Cardiac septum (tissue), 1 donor: ENCODE measurements at places on chromosomes 2 and 18. TPM values are rescaled to one million over a fixed set of nuclear protein-coding genes. Genes with fewer than 3 reads are reported as not detected.
A peak's percentile ranks its signal among the peaks of the same experiment; 100 is the strongest.

Gene GPR17
- 0.19 TPM for total RNA-seq

Gene FLACC1
- 12.0 TPM for total RNA-seq

Gene IL18R1
- 1.3 TPM for total RNA-seq

Gene RPL37A
- 1,531 TPM for total RNA-seq

Gene DUSP19
- total RNA-seq: 8.6 TPM

Gene ANKRD36B
- total RNA-seq: 5.0 TPM

DNA sequence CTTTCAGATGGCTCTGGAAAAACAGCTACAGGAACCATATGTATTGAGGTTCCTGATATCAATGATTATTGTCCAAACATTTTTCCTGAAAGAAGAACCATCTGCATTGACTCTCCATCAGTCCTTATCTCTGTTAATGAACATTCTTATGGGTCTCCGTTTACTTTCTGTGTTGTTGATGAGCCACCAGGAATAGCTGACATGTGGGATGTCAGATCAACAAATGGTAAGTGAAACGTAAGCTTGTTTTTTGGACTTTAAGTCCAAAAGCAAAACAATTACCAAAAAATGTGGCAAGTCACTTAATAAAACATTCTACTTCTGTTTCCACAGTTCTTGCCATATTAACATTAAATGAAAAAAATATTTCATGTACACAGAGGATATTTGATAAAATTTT lies 26.8 kb downstream of the DSG4 start:
- DNase-seq: no peak

GRCh38 chr18:47944972-47945852 lies 14.8 kb upstream of the SMAD2 start:
- no peak for DNase-seq

- DNase-seq: no peak
These were observed 41.8 kb downstream of the PMS1 start for GRCh38 chr2:189826039-189826438.

DNA sequence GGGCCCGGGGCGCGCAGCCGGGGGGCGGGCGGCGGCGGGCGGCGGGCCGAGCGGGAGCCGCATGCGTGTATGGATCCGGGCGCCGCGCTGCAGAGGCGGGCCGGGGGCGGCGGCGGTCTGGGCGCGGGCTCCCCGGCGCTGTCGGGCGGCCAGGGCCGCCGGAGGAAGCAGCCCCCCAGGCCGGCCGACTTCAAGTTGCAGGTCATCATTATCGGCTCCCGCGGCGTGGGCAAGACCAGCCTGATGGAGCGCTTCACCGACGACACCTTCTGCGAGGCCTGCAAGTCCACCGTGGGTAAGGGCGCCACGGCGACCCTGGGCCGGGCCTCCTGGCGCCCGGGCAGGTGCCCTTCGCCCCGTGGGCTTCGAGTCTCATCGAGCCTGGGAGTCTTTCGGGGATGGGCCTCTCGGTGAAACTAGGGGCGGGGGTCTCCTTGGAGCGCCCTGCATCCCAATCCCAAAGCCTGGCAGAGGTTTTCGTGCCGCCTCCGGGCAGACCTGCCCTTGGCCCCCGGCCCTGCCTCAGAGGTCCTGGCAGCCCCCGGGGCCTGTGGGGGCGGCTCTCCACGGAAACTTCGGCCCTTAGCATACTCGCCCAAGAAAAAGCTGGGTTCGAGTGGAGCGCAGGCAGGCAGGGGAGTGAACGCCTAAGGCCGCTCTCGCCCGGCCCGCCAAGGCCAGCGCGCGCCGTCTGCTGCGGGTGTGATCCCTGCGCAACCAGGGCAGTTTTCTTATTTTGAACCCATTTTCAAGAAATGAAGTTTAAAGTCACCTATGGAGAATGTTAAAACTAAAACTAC lies 622 bp downstream of the RAB12 start:
- no peak for DNase-seq

DNA sequence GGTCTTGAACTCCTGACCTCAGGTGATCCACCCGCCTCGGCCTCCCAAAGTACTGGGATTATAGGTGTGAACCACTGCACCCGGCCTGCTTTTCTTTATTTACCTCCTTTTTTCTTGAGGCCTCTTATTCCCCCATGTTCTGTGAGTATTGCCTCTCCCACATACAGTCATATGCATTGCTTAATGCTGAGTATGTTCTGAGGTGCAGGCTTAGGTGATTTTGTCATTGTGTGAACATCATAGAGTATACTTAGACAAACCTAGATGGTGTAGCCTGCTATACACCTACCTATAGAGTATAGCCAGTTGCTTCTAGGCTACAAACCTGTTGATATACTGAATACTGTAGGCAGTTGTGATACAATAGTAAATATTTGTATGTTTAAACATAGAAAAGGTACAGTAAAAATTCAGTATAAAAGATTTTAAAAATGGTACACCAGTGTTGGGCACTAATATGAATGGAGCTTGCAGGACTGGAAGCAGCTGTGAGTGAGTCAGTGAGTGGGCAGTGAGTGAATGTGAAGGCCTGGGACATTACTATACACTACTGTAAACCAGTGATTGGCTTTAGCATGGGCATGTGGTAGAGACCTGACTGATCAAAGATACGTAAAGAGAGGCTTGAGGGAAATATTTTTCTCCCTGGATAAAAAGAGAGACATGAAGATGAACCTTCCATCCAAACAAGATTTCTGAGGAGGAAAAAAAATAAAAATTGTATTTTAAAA lies 17.6 kb downstream of the SLC39A10 start:
- DNase-seq: no peak

DNA sequence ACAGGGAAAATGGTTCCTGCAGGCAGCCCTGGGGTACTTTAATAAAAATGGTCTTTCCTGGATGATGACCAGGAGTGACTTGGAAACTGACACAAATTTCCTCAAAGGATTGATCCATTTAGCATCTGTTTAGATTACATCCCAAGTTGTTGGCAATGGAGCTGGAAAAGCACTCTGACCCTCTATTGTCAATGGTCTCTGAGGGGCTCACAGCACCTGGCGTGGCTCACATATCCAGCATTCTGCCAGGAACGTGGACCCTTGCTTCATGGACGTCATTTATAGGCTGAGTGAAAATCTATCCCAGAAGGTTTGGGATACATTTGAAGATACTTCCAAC lies 43.8 kb downstream of the SERTAD2 start:
- DNase-seq: peak; percentile 49

- no peak for DNase-seq
These were observed 21.1 kb downstream of the KIF5C start for GRCh38 chr2:148896136-148896535.

DNA sequence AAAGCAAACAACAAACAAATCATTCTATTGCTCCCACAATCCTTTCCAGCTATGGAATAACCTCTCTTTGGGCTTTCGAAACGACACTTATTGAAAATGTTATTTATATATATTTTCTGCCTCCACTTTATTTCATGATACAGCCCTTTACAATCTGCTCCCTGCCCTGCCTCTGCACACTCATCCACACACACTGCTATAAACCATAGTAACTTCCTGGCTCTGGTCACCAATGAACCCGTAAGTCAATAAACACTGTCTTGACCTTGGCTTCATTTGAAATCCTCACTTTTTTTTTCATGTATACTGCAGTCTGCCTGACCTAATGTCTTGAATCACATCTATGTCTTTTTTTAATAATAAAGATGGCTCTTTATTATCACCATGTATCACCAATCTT lies 161.5 kb downstream of the SLC39A10 start:
- DNase-seq: no peak

- DNase-seq: no peak
These were observed 34.9 kb upstream of the CTDP1 start for GRCh38 chr18:79644666-79645057.

DNA sequence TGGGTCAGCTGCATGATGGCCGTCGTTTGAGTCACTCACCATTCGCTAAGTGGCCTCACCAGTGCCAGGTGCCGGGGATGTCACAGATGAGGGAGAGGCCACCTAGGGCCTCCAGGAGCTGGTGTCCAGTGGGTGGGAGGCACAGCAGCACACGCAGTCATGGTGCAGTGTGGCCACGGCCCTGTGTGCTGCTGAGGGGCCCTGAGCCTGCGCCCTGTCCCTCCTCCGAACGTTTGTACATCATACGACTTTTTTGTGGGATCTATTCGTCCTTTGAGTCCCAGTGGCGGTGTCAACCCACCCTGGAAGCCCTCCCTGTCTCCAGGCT lies 30.1 kb upstream of the ODC1 start:
- DNase-seq: peak; percentile 6

- no peak for DNase-seq
These were observed 269.3 kb downstream of the GLI2 start for GRCh38 chr2:121004950-121005349.

- DNase-seq: no peak
These were observed 3.7 kb upstream of the INSIG2 start for GRCh38 chr2:118084491-118085089.

DNA sequence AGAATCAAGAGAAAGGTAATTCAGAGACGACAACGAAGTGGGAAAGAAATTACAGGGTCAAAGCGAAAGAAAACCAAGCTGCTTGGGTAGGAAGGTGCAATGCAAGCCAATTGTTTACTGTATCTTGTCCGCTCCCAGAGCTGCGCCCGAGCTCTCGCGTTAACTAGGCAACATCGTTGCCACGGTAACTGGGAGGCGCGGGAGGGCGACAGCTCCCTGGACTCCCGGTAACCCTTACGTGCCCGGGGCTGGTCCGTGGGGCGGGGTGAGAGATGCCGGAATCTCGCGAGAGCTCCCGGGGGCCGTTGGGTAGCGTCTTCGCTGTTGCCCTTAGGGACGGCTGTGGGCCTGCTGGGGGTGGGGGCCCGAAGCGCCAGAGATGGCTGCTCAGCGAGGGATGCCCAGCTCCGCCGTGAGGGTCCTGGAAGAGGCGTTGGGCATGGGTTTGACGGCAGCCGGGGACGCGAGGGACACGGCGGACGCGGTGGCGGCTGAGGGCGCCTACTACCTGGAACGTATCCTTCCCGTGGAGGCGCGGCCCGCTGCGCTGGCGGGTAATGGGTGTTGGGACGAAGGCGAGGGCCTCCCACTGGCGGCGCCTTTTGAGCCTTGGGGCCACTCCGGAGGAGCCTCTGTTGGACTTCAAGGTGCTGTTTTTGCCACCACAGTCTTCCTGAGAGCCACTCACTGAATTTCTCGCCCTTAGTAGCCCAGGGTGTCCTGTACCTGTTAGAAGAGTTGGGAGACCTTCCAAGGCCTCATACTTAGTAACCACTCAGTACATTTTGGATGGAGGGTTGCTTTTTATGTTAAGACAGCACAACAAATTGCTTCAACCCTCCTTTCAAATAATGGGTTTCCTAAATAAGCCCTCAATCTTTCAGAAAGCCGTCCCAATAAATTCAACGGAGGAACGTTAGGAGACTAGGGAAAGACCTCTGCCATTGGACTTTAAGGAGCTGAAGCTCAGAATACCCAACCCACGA lies at the start of gene SPAG16:
TSS of gene SPAG16 (plus strand) at position 360 of the 986 bp plus-strand sequence.
- peak; percentile 94 for DNase-seq

DNA sequence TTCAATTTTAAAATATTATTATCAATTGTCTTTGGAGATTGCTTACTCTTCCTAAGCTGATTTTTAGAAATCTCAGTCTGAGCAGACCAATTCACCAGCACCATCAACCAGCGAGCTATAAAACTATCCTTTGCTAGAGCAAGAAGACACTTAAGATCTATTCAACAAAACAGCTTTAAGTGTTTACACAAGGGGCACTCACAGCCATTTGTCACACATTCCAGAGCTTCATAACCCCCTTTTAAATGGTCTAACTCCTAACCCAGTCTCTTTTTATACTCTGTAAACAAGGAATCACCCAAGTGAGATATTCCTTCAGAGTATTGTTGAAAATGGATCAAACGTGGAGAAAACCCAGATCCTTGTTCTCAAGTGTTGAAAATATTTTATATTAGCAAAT lies 1294.1 kb upstream of the CHAC2 start:
- no peak for DNase-seq

GRCh38 chr2:98343285-98343684 lies 3.0 kb upstream of the CNGA3 start:
- DNase-seq: no peak

DNA sequence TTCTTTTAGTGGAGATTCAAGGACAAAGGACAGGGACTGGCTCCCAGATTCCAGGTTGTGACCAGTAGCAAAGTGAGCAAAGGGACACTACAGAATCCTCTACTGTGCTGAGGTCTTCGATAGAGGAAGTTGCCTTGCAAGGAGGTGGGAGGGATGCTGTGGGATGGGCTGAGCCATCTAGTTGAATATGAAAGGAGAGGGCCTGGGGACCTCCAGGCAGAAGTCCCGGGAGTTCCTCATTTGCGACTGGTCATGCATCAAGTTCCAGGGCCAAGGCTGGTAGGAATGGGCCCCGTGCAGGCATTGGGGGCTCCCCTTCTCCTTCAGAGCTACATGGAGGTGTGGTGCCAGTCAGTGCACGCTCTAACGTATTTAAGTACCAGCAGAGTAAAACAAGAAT lies 12.6 kb upstream of the PROM2 start:
- no peak for DNase-seq

- DNase-seq: peak; percentile 68
These were observed 126.9 kb upstream of the CTDP1 start for GRCh38 chr18:79552696-79553095.

DNA sequence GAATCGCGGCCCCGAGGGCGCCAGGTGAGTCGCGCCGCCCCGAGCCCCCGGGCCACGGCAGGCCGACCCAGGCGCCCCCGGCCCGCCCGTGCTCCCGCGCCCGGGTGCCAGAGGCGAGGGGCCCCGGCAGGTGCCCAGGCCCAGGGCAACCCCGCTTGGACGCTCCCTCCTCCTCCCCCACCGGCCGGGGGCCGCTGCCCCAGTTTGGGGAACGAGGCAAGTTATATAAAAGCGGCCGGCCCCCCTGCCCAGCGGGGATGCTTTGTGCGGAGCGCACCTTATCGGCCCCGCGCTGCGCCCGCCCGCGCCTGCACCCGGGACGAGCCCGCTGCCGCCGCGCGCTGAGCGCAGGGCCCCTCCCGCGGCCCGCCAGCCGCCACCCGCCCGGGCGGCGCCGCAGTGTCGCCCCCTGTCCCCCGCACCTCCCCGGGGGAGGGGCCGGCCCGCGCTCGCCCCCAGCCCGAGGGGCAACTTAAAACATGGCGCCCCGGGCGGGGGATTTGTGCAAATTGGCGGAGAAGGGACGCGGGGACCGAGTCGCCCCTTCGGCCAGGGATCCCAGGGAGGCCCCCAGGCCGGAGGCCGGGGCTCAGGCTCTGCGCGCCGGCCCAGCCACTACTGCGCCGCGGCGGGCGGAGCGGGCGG lies 639 bp downstream of the EPB41L3 start:
- no peak for DNase-seq

DNA sequence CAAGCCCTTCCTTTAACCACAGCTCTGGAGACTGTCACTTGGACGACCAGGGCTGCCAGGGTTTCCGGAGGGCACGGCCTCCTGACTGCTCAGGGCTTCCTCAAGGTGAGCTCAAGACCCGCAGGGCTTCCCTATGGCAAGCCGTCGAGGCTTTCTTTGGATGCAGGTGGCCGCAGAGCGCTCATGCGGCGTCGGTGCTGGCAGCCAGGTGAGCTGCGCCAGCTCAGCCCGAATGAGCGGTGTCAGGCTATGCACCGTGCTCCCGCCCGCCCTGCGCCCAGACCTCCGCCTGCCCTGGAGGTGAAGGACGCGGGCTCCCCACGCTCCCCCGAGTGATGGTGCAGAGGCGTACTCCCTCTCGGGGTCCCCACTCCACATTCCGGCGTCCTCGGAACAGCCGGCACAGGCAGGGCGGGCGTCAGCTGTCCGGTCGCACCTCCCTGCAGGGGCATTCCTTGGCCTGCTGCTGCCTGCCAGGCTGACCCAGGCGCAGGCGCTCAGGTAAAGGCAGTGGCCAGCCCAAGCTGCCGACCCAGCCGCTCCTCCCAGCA lies 20.8 kb upstream of the TUBB6 start:
- DNase-seq: no peak
